PC-9 (cell line): ENCODE measurements at places on chromosomes 7 and 10. TPM values are rescaled to one million over a fixed set of nuclear protein-coding genes. Genes with fewer than 3 reads are reported as not detected.

Gene STRIP2
- 6.4 and 9.5 TPM in 2 replicates for total RNA-seq

Gene CFAP70
- total RNA-seq: 3.1 and 4.1 TPM in 2 replicates

Gene NPC1L1
- total RNA-seq: 0.28 and 0.30 TPM in 2 replicates

Gene LLCFC1
- total RNA-seq: not detected in 2 replicates

Gene RPEL1
- not detected in 2 replicates for total RNA-seq

Gene SAMD9
- total RNA-seq: 7.0 and 12.1 TPM in 2 replicates

Gene LIPJ
- not detected in 2 replicates for total RNA-seq

Gene SPDYE6
- not detected in 2 replicates for total RNA-seq

Gene RAB19
- total RNA-seq: 7.8 and 9.1 TPM in 2 replicates

Gene RTKN2
- 16.1 and 18.5 TPM in 2 replicates for total RNA-seq

Gene TMEM236
- 0.20 and 0.24 TPM in 2 replicates for total RNA-seq

Gene PLA2G12B
- total RNA-seq: not detected in 2 replicates

Gene XRCC2
- 21.2 and 25.0 TPM in 2 replicates for total RNA-seq

Gene MRLN
- not detected in 2 replicates for total RNA-seq

DNA sequence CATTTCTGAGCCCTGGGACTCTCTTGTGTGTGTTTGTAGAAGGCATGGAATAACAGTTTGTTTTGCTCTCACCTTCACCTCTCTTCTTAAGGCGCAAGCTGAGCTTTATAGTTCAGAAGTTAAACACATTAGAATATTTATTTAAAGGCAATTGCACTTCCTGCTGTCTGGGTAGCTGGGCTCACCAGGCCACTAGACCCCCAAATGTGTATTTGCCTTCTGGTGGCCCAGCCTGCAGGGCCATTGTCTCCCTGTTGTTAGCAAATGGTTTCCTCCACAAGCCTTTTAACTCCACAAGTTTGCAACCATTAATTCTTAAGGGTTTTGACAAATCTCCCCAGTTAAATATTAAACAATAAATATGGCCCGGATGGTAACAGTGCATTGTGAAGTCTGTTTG, 31.1 kb upstream of the NEUROD6 start:
- H3K36me3 ChIP-seq: no peaks in the 10 kb centered on the region
- H3K4me1 ChIP-seq: no peaks in the 10 kb centered on the region

DNA sequence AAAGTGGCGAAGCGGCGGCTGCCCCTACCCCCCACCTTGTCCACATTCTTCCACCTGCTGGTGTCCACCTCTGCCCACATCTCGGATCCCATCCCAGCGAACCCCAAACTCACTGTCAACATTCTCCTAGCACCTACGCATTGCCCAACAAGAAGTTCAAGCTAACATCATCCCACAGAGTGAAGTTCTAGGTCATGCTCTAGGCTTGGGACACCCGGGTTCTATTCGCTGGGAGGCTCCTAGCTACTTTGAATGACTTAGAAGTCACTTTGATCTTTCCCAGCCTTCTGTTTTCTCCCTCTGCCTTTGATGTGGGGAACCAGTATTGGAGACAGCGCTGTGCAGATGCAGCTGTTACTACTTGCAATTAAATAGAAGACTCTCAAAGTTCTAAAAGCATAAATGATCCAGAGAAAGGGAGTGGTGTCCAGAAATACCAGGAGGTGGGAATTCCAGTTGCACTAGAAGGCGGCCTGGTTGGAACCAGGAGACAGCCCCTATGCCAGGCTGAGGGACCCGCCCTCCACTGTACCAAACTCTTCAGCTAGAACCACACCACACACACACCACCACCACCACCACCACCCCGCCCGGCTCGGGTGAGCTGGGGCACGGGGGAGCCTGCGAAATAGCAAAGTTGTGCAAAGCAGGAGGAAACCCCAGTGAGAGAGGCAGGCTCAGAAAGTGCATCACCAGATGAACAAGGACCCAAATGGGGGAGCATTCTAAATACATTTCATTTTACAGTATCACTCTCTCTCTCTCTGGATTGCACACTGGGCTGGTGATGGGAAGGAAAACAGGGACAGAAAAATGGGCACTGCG, 5.5 kb upstream of the VGF start:
- H3K4me3 ChIP-seq: no peak overlapping the region
- H3K4me1 ChIP-seq: peaks cover 26% of the 10 kb centered on the region
- H3K36me3 ChIP-seq: no peaks in the 10 kb centered on the region
- DNase-seq: no peak
- H3K27ac ChIP-seq: no peak overlapping the region

DNA sequence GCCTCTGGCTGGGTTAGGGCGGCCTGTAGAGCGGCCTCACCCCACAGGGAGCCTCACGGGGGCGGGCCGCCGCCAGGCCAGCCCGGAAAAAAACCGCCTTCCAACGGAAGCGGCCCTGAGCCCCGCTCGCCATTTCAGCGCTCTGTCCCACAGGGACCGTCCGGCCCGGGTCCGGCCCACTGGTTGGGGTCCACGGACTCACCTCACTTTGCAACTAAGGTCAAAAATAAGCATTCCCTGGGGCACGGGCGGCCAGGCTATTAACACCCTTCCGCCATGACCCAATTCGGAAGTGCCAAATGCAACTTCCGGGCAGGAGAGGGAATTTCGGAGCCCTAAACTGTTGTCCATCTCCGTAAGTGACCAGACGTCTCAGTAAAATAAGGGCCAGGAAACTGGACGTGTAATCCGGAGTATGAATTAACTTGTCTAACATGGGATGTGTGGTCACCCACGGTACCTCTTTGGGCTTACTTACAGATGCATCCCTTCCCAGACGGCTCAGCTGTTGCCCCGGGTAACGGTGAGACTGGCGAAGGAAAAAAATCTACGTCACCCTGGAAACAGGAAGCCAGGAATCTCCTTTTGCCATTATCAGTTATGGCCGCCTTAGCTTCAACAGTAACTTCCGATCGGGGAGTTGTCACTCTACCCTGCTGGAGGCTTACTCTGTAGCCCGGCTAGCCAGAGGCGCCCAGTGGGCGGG, at the start of gene BBIP1:
BBIP1 (minus strand) TSS at position 538 of the 706 bp plus-strand sequence. CDS start 1,023 bp downstream, outside the sequence.
- H3K4me3 ChIP-seq: peak within 1 kb of the TSS; percentile 92
- peaks cover 24% of the 10 kb centered on the region for H3K4me1 ChIP-seq
- DNase-seq: peak; percentile 98
- no peaks in the 10 kb centered on the region for H3K36me3 ChIP-seq

- no peaks in the 10 kb centered on the region for H3K36me3 ChIP-seq
- H3K4me3 ChIP-seq: no peak overlapping the region
- H3K27ac ChIP-seq: no peak overlapping the region
- no peaks in the 10 kb centered on the region for H3K27me3 ChIP-seq
Measured at GRCh38 chr10:126917975-126918908, 13.0 kb downstream of the DOCK1 start.

- peak overlapping the region; percentile 6; the same call in 1 of the 2 replicates for H3K27ac ChIP-seq
- peaks cover 33% of the 10 kb centered on the region for H3K4me1 ChIP-seq
- H3K36me3 ChIP-seq: peaks cover 57% of the 10 kb centered on the region
- no peak overlapping the region for H3K4me3 ChIP-seq
Measured at GRCh38 chr7:47438411-47439029, 143.4 kb downstream of the TNS3 start.

- DNase-seq: no peak
- no peak overlapping the region for H3K4me3 ChIP-seq
- H3K27me3 ChIP-seq: no peaks in the 10 kb centered on the region
- H3K27ac ChIP-seq: no peak overlapping the region
- no peaks in the 10 kb centered on the region for H3K4me1 ChIP-seq
Measured at GRCh38 chr7:131219312-131220041, 108.2 kb upstream of the MKLN1 start.

GRCh38 chr7:140322759-140323158, 75.6 kb downstream of the SLC37A3 start:
- H3K4me1 ChIP-seq: no peaks in the 10 kb centered on the region
- H3K27ac ChIP-seq: no peak overlapping the region
- no peak overlapping the region for H3K4me3 ChIP-seq
- no peaks in the 10 kb centered on the region for H3K27me3 ChIP-seq
- DNase-seq: no peak

DNA sequence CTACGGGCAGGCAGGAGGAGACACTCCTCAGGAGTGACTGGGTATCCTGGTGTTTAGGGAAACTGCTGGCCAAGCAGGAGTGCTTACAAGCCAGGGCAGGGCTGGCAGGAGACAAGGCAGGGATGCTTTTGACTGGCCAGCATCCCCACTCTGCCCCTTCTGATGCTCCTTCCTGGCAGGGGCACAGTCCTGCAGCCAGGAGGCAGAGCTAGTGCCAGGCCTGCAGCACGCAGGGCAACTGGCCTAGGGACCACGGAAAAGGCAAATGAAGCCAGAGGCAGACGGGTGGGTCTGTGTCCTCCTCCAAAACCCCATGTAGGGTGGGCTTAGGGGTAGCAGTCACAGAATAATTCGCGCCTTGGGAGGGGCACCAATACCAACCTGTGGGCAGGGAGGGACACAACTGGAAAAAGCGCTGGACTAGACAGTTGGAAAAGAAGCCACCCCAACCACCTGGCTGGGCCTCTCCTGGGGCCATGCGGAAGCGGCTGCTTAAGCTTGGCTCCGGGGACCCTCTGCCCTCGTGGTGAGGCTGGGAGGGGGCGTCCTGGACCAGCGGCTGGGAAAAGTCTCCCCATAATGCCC, 4.8 kb downstream of the IMPDH1 start:
- no peaks in the 10 kb centered on the region for H3K27me3 ChIP-seq
- H3K4me1 ChIP-seq: peaks cover 30% of the 10 kb centered on the region
- H3K4me3 ChIP-seq: peak overlapping the region; percentile 74
- no peak for DNase-seq
- 0 out of 2 replicates have a peak, but pooled peaks cover 9% of the 10 kb centered on the region for H3K36me3 ChIP-seq

DNA sequence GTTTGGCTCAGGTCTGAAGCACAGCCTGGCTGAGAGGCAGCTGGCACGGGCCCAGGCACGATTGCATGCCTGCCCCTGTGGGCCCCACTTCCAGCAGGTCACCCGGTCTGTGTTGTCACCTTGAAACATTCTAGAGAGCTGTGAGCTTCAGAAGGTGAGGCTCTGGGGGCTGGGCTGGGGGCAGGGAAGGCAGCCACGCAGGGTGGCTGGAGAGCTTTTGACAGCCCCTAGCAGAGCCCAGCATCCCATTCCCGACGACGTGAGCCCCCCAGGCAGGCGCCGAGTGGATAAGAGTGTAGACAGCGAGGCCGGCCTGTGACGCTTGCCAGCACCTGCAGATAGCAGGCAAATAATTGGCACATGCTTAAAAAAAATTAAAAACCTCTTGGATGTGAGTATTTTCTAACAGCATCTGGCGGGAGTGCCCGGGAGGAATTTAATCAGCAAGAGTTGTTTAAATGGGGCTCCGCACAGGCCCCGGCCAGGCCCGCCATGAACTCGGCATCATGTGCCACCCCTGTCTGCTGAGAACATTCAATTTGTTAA, 212.0 kb upstream of the TBX20 start:
- no peaks in the 10 kb centered on the region for H3K36me3 ChIP-seq
- DNase-seq: no peak
- no peak overlapping the region for H3K27ac ChIP-seq
- H3K4me3 ChIP-seq: no peak overlapping the region

DNA sequence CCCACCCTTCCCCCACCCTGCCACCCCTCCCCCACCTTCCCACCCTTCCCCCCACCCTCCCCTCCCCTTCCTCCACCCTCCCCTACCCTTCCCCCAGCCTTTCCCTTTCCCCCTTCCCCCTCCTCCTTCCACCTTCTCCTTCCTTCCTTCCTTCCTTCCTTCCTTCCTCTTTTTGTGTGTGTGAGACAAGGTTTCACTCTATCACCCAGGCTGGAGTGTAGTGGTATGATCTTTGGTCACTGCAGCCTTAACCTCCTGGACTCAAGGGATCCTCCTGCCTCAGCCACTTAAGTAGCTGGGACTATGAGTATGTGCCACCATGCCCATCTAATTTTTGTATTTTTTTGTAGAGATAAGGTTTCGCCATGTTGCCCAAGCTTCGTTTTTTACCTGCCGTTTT, 35.2 kb downstream of the CYP17A1 start:
- no peaks in the 10 kb centered on the region for H3K36me3 ChIP-seq
- H3K27me3 ChIP-seq: no peaks in the 10 kb centered on the region
- H3K4me1 ChIP-seq: no peaks in the 10 kb centered on the region
- no peak overlapping the region for H3K4me3 ChIP-seq
- no peak for DNase-seq
- no peak overlapping the region for H3K27ac ChIP-seq

GRCh38 chr10:3172081-3172445, 519 bp downstream of the PITRM1 start:
- H3K4me1 ChIP-seq: peaks cover 8% of the 10 kb centered on the region
- DNase-seq: peak; percentile 63
- H3K27ac ChIP-seq: peak overlapping the region; percentile 76
- peak overlapping the region; percentile 94 for H3K4me3 ChIP-seq

DNA sequence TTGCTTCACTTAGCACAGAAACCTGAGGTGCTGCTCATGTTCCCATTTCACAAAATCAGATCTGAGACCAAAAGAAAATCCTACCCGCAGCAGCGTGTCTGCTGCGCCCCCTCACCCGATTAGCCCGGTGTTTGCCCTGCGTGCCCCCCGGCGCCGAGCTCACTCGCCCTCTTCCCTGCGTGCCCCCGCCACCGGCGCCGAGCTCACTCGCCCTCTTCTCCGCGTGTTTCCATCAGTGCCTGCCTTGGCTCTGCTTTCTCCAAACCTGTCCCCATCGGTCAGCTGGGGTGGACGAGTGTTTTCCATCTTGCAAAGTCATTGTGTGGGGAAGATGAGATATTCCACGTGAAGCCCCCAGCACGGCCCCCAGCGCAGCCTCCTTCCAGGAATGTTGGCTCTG, 225.3 kb upstream of the PITRM1 start:
- no peak overlapping the region for H3K4me3 ChIP-seq
- H3K27me3 ChIP-seq: no peaks in the 10 kb centered on the region
- DNase-seq: no peak
- H3K36me3 ChIP-seq: no peaks in the 10 kb centered on the region
- no peak overlapping the region for H3K27ac ChIP-seq

GRCh38 chr10:98382691-98383101, 32.3 kb downstream of the PYROXD2 start:
- H3K4me3 ChIP-seq: no peak overlapping the region
- H3K4me1 ChIP-seq: peaks cover 11% of the 10 kb centered on the region
- DNase-seq: no peak
- H3K27me3 ChIP-seq: no peaks in the 10 kb centered on the region

GRCh38 chr10:12655940-12656339, 306.6 kb downstream of the CAMK1D start:
- H3K36me3 ChIP-seq: no peaks in the 10 kb centered on the region
- H3K4me3 ChIP-seq: no peak overlapping the region
- H3K27me3 ChIP-seq: no peaks in the 10 kb centered on the region
- H3K4me1 ChIP-seq: no peaks in the 10 kb centered on the region
- no peak for DNase-seq

- H3K27ac ChIP-seq: no peak overlapping the region
- no peak overlapping the region for H3K4me3 ChIP-seq
- H3K4me1 ChIP-seq: no peaks in the 10 kb centered on the region
- DNase-seq: no peak
- no peaks in the 10 kb centered on the region for H3K27me3 ChIP-seq
- H3K36me3 ChIP-seq: no peaks in the 10 kb centered on the region
Measured at GRCh38 chr10:88347022-88347421, 236.1 kb downstream of the RNLS start.

DNA sequence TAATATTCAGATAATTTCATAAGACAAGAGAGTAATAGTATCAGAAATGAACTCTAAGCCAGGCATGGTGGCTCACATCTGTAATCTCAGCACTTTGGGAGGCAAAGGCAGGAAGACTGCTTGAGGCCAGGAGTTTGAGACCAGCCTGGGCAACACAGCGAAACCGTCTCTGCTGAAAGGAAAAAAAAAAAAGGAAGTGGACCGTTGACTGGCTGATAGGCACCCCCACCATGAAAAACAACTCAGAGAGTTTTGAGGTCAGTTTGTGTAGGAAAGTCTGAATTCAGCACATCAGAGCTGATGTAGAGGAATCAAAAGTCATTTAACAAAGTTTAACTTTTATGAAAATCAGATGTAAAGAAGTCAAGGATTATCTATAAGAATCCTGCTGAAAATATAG, 63.2 kb upstream of the AMPH start:
- H3K4me1 ChIP-seq: no peaks in the 10 kb centered on the region
- no peak for DNase-seq
- peaks cover 60% of the 10 kb centered on the region for H3K27me3 ChIP-seq
- H3K4me3 ChIP-seq: no peak overlapping the region
- H3K27ac ChIP-seq: no peak overlapping the region
